ENCODE measurements at places on chromosomes 11 and 22. TPM values are rescaled to one million over a fixed set of nuclear protein-coding genes. Genes with fewer than 3 reads are reported as not detected.

DNA sequence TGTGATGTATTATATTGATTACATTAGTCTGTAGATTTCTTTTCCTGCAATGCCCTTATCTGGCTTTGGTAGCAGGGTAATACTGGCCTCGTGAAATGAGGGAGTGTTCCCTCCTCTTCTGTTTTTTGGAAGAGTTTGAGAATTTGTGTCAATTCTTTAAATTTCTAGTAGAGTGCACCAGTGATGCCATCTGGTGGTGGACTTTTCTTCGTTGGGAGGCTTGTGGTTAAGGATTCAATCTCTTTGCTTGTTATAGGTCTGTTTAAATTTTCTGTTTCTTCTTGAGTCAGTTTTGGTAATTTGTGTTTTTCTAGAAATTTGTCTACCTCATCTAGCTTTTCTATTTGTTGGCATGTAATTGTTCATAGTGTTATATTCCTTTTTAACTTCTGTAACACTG lies 18.9 kb downstream of the SHANK3 start:
- H3K4me3 ChIP-seq, result no peak overlapping the region
- DNase-seq, result no peak
- H3K27me3 ChIP-seq, result no peaks in the 10 kb centered on the region
- peaks cover 1% of the 10 kb centered on the region for H3K4me1 ChIP-seq

DNA sequence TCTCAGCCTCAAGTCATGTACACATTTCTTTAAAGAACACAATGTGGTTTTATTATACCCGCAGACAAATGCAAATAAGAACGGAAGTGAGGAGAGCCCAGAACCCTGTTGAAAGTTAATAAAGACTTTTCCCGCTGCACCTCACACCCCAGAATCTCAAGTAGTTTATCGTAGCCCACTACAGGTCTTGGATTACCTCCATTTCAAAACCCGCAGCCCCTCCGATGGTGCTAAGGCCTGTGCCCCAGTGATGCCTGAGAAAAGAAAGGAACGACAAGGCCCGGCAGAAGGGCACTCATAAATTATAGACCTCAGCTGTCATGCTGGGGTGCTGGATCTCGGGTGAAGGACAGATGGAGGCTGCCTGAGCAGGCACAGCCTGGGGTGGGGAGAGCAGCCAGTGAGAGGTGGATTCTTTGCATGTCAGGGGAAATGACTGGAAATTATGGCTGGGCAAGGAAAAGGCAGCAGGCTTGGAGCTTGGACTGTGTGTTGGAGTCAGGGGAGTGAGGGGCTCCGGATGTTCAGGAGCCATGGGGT lies 354.1 kb downstream of the NTM start:
- no peak overlapping the region for H3K27ac ChIP-seq
- H3K36me3 ChIP-seq, result no peaks in the 10 kb centered on the region
- no peaks in the 10 kb centered on the region for H3K4me1 ChIP-seq
- H3K4me3 ChIP-seq, result no peak overlapping the region
- H3K27me3 ChIP-seq, result no peaks in the 10 kb centered on the region

DNA sequence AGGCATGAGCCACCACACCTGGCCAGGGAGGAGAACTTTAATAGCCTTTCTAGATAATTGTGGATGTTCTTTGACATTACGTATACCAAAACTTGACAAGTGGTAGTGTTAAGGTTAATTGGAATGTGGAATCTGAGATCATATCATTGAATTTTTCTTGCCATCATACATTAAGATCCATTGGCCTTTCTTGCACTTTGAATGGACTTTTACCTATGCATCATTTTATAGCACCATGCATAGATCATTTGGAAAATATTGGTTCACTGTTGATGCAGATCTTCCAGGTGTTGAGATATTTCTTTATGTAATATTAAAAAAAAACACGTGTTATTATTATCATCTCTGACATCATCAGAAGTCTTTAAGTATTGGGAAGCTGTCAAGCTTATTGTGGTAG lies 36.5 kb downstream of the ACER3 start:
- H3K4me3 ChIP-seq, result no peak overlapping the region
- H3K4me1 ChIP-seq, result no peaks in the 10 kb centered on the region
- no peak for DNase-seq
- no peaks in the 10 kb centered on the region for H3K36me3 ChIP-seq
- H3K27me3 ChIP-seq, result no peaks in the 10 kb centered on the region

- no peak overlapping the region for H3K4me3 ChIP-seq
- no peaks in the 10 kb centered on the region for H3K27me3 ChIP-seq
- no peaks in the 10 kb centered on the region for H3K36me3 ChIP-seq
- H3K27ac ChIP-seq, result no peak overlapping the region
These were observed 1514.4 kb downstream of the BRD1 start for GRCh38 chr22:48313175-48313830.

- H3K4me3 ChIP-seq, result no peak overlapping the region
- H3K27ac ChIP-seq, result peak overlapping the region; percentile 30
- no peaks in the 10 kb centered on the region for H3K36me3 ChIP-seq
- no peaks in the 10 kb centered on the region for H3K27me3 ChIP-seq
- H3K4me1 ChIP-seq, result no peaks in the 10 kb centered on the region
- DNase-seq, result peak; percentile 81
These were observed 15.5 kb upstream of the RASD2 start for GRCh38 chr22:35524966-35525686.

DNA sequence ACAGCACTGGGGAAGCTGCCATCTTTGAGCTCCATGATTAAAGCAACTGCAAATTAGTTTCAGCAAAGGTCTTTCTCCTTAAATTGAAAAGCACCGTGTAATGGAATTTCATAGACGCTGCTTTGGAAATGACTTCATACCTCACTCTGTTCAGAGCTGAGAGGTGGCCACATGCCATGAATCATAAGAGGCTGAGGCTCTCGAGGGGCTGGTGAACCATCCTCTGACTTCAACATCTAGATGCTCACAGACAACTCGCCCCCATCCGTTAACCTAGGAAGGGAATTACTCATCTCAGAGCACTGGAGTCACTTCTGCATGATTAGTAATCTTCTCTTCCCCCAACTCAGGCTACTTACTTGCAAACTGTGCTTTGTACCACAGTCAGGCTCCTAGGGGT lies 122.3 kb downstream of the RCN1 start:
- no peak overlapping the region for H3K4me3 ChIP-seq
- H3K36me3 ChIP-seq, result no peaks in the 10 kb centered on the region
- no peaks in the 10 kb centered on the region for H3K27me3 ChIP-seq
- H3K27ac ChIP-seq, result no peak overlapping the region

- H3K27me3 ChIP-seq, result no peaks in the 10 kb centered on the region
- H3K27ac ChIP-seq, result no peak overlapping the region
- H3K4me3 ChIP-seq, result no peak overlapping the region
- no peak for DNase-seq
- H3K36me3 ChIP-seq, result no peaks in the 10 kb centered on the region
These were observed 8.2 kb upstream of the LAYN start for GRCh38 chr11:111532365-111532709.

DNA sequence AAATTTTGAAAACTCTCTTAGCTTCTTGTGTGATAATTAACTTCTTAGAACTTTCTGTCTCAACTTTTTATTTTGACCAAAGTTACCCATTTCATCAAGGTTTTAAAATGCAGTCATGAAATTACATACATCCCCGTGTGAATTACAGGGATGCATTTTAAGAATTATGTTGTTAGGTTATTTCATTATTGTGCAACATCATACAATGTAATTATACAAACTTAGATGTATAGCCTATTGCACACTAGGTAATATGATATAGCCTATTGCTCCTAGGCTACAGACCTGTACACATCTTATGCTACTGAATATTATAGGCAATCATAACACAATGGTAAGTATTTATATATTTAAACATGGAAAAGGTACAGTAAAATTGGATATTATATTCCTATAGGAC lies 228.1 kb upstream of the C11orf87 start:
- no peak overlapping the region for H3K4me3 ChIP-seq
- no peak overlapping the region for H3K27ac ChIP-seq
- H3K36me3 ChIP-seq, result no peaks in the 10 kb centered on the region
- no peaks in the 10 kb centered on the region for H3K27me3 ChIP-seq
- no peak for DNase-seq

- no peaks in the 10 kb centered on the region for H3K27me3 ChIP-seq
- peaks cover 5% of the 10 kb centered on the region for H3K4me1 ChIP-seq
- no peak overlapping the region for H3K4me3 ChIP-seq
- H3K36me3 ChIP-seq, result peaks cover 36% of the 10 kb centered on the region
- peak; percentile 51 for DNase-seq
- no peak overlapping the region for H3K27ac ChIP-seq
These were observed 27.5 kb downstream of the TPCN2 start for GRCh38 chr11:69076129-69076791.

DNA sequence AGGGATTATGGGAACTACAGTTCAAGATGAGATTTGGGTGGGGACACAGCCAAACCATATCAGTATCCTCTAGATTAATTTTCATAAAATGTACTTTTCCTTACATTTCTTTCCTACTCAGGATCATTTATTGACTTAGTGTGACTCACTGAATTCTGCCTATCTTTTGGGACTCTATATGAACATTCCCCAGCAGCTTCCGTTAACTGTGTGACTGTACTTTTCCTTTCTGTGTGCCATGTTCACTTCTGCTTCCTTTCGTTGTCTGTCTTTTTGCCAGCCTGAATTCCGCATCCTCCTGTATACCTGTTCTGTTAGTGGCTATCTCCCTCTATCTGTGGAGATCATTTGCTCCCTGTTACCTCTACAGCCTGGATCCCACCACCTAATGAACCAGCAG lies 48.8 kb downstream of the SPECC1L start:
- no peak for DNase-seq
- H3K4me1 ChIP-seq, result peaks cover 8% of the 10 kb centered on the region
- no peaks in the 10 kb centered on the region for H3K27me3 ChIP-seq
- peaks cover 18% of the 10 kb centered on the region for H3K36me3 ChIP-seq

DNA sequence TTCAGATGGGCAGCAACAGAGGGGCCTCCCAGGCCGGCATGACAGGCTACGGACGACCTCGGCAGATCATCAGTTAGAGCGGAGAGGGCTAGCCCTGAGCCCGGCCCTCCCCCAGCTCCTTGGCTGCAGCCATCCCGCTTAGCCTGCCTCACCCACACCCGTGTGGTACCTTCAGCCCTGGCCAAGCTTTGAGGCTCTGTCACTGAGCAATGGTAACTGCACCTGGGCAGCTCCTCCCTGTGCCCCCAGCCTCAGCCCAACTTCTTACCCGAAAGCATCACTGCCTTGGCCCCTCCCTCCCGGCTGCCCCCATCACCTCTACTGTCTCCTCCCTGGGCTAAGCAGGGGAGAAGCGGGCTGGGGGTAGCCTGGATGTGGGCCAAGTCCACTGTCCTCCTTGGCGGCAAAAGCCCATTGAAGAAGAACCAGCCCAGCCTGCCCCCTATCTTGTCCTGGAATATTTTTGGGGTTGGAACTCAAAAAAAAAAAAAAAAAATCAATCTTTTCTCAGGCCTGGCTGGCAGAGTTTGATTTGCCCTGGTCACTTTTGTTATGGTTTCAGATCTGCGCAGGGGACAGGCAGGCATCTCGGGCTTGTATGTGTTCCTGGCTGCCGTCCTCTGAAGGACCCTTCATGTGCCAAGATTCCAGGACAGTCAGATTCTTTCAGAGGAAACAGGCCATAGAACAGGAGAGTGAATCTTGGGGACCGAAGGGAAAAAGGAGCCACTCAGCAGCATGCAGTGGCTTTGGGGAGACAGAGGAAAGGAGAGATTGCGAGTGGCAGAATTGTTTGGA lies 5.3 kb downstream of the TAGLN start:
- peaks cover 22% of the 10 kb centered on the region for H3K36me3 ChIP-seq
- no peaks in the 10 kb centered on the region for H3K27me3 ChIP-seq
- no peak overlapping the region for H3K4me3 ChIP-seq
- H3K4me1 ChIP-seq, result peaks cover 1% of the 10 kb centered on the region

DNA sequence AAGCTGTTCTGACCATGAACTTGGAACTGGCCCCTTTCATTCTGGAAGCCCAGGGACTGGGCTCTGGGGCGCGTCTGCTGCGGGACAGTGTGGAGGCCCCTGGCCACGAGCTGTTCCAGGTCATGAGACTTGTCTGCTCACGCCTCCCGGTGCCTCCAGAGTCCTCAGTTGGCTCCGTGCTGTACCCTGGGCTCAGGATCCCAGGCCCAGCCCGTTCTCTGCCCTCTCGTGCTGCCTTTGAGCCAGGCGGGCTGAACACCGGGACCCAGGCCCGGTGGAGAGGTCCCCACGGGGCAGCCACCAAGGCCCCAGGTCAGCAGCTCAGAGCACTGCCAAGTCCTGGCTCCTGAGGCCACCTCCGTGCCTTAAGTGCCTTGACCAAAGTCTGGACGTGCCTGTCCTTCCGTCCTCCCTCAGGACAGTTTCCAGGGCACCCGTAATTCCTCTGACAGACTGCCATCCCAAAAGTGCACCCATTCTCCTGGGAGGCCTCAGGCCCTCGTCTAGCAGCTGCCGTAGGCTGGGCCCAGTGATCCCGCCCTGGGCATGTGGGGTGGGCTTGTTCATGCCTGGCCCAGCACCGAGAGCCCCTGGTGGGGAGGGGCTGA lies 36.3 kb upstream of the PPARA start:
- H3K4me1 ChIP-seq, result peaks cover 39% of the 10 kb centered on the region
- no peaks in the 10 kb centered on the region for H3K27me3 ChIP-seq
- H3K4me3 ChIP-seq, result no peak overlapping the region
- DNase-seq, result peak; percentile 76
- peak overlapping the region; percentile 93 for H3K27ac ChIP-seq
- H3K36me3 ChIP-seq, result peaks cover 3% of the 10 kb centered on the region

- no peak for DNase-seq
- no peaks in the 10 kb centered on the region for H3K27me3 ChIP-seq
- no peaks in the 10 kb centered on the region for H3K36me3 ChIP-seq
- no peaks in the 10 kb centered on the region for H3K4me1 ChIP-seq
- no peak overlapping the region for H3K4me3 ChIP-seq
These were observed 185.2 kb upstream of the DDI1 start for GRCh38 chr11:103851166-103851651.

- no peak overlapping the region for H3K27ac ChIP-seq
- no peaks in the 10 kb centered on the region for H3K36me3 ChIP-seq
- H3K4me3 ChIP-seq, result no peak overlapping the region
- H3K27me3 ChIP-seq, result no peaks in the 10 kb centered on the region
- H3K4me1 ChIP-seq, result no peaks in the 10 kb centered on the region
- no peak for DNase-seq
These were observed 41.9 kb downstream of the ANO5 start for GRCh38 chr11:22234743-22235142.

NCAPD3 gene
- total RNA-seq, result 32.5 TPM

CRELD2 gene
- total RNA-seq, result 37.0 TPM

MUC15 gene
- total RNA-seq, result 22.8 TPM

CECR2 gene
- total RNA-seq, result 9.2 TPM

SLC22A8 gene
- not detected for total RNA-seq

OR5P2 gene
- total RNA-seq, result 1.4 TPM

SLC35F2 gene
- total RNA-seq, result 10.5 TPM
